Adrenal gland (tissue), 19 donors: ENCODE measurements at places on chromosomes 2 and 18.

- DNase-seq = no peak
- no peak overlapping the region for H3K4me3 ChIP-seq
- no peaks in the 10 kb centered on the region for H3K36me3 ChIP-seq
- H3K27me3 ChIP-seq = no peaks in the 10 kb centered on the region
These were observed 687.2 kb downstream of the RNF144A start for GRCh38 chr2:7604456-7604855.

- H3K27ac ChIP-seq = no peak overlapping the region
- H3K4me1 ChIP-seq = peaks cover 19% of the 10 kb centered on the region
- no peak overlapping the region for H3K4me3 ChIP-seq
- H3K27me3 ChIP-seq = no peaks in the 10 kb centered on the region
- DNase-seq = no peak
These were observed 77.4 kb downstream of the TMEM247 start for GRCh38 chr2:46556681-46557289.

GRCh38 chr2:84427235-84428138 is 31.6 kb downstream of the SUCLG1 start:
- H3K27ac ChIP-seq = no peak overlapping the region
- no peaks in the 10 kb centered on the region for H3K36me3 ChIP-seq
- no peak overlapping the region for H3K4me3 ChIP-seq
- H3K27me3 ChIP-seq = no peaks in the 10 kb centered on the region
- no peak for DNase-seq
- no peaks in the 10 kb centered on the region for H3K4me1 ChIP-seq

DNA sequence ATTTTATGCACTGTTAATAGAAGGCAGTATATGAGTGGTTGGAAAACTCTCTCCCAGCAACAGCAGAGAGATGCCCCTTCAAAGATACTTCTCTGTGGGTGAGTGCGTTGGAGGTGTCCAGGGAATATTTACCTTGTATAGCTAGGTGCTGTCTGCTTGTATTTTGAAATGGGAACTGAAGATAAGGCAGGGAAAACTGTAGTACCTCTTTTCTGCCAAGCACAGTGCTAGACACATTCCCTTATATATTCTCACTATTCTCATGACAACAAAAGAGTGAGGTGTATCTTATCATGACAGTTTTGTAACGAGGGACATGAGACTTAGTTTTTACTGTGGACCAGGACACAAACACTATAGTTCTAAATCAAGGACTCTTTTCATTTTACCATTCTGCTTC is 2.1 kb downstream of the TTC39C start:
- no peak for DNase-seq
- peak overlapping the region; percentile 93 for H3K4me3 ChIP-seq
- peaks cover 7% of the 10 kb centered on the region for H3K4me1 ChIP-seq
- no peak overlapping the region for H3K27ac ChIP-seq
- no peaks in the 10 kb centered on the region for H3K27me3 ChIP-seq

DNA sequence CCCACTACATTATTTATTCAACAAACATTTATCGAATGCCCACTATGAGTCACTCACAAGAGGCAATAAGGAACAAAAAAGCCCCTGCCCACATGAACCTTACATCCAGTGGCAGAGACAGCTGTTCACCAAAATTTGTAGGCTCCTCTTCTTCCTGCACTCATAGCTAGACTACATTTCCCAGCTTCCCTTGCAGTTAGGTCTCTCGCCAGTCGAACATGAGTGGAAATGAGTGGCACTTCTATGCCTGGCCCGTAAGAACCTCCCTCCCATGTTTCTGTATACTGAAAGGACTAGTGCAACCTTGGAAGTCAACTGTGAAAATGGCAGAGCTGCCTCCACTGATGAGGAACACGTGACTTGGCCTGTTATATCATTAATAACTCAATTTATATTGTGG is 19.4 kb upstream of the NCOA1 start:
- no peaks in the 10 kb centered on the region for H3K4me1 ChIP-seq
- H3K36me3 ChIP-seq = no peaks in the 10 kb centered on the region
- no peak for DNase-seq

- H3K36me3 ChIP-seq = no peaks in the 10 kb centered on the region
- H3K4me1 ChIP-seq = peaks cover 6% of the 10 kb centered on the region
- H3K4me3 ChIP-seq = no peak overlapping the region
- no peak for DNase-seq
- H3K27ac ChIP-seq = no peak overlapping the region
These were observed 66.5 kb upstream of the NEUROD1 start for GRCh38 chr2:181746844-181747243.

GRCh38 chr2:98759338-98759737 is 28.4 kb upstream of the MGAT4A start:
- no peaks in the 10 kb centered on the region for H3K36me3 ChIP-seq
- H3K27ac ChIP-seq = peak overlapping the region; percentile 63
- peaks cover 4% of the 10 kb centered on the region for H3K27me3 ChIP-seq
- no peak overlapping the region for H3K4me3 ChIP-seq
- peaks cover 21% of the 10 kb centered on the region for H3K4me1 ChIP-seq

- H3K27me3 ChIP-seq = no peaks in the 10 kb centered on the region
- no peak overlapping the region for H3K4me3 ChIP-seq
- no peaks in the 10 kb centered on the region for H3K36me3 ChIP-seq
- DNase-seq = no peak
These were observed 161.3 kb downstream of the SETBP1 start for GRCh38 chr18:44841752-44842587.
